ENCODE measurements at places on chromosomes 12 and 14.

- no peaks in the 10 kb centered on the region for H3K36me3 ChIP-seq
- DNase-seq: no peak
- H3K27me3 ChIP-seq: no peaks in the 10 kb centered on the region
- no peak overlapping the region for H3K27ac ChIP-seq
- H3K4me1 ChIP-seq: no peaks in the 10 kb centered on the region
Observed at GRCh38 chr12:105907982-105908381, 230.8 kb downstream of the NUAK1 start.

- H3K36me3 ChIP-seq: no peaks in the 10 kb centered on the region
- H3K27ac ChIP-seq: no peak overlapping the region
- no peaks in the 10 kb centered on the region for H3K4me1 ChIP-seq
- no peaks in the 10 kb centered on the region for H3K27me3 ChIP-seq
- H3K4me3 ChIP-seq: no peak overlapping the region
- no peak for DNase-seq
Observed at GRCh38 chr12:34291001-34291400, 268.7 kb downstream of the ALG10 start.

- no peaks in the 10 kb centered on the region for H3K4me1 ChIP-seq
- no peaks in the 10 kb centered on the region for H3K36me3 ChIP-seq
- H3K27ac ChIP-seq: peak overlapping the region; percentile 59
- no peak overlapping the region for H3K4me3 ChIP-seq
- peak; percentile 68 for DNase-seq
Observed at GRCh38 chr12:111636209-111636945, 37.3 kb upstream of the ATXN2 start.

GRCh38 chr12:116265351-116266147, 11.9 kb downstream of the MED13L start:
- H3K27me3 ChIP-seq: no peaks in the 10 kb centered on the region
- H3K4me3 ChIP-seq: no peak overlapping the region
- no peaks in the 10 kb centered on the region for H3K36me3 ChIP-seq
- no peak overlapping the region for H3K27ac ChIP-seq
- no peak for DNase-seq
- peaks cover 56% of the 10 kb centered on the region for H3K4me1 ChIP-seq

DNA sequence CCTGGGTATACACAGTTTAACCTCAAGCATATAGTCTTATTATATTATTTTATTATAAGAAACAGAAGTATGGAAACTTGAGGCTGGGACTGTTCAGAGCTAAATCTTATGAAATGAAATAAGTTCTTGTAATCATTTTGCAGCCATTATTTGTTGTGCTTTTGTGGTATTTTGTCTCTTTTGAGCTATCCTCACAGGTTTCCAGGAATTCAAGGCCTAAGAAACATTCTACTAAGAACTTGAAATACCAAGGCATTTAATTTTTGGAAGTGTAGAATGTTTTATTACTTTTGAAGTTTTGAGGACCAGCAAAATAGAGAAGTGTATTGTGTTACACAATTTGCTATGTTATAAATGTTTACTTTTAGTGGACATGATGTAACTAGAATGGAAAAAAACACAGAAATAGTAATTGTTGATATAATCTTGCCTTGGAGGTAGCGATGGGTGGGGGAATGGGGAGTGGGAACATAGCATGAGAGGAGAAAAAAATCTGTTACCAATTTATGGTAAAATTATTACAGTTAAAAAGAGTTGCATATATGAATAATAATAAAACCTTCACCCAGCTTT, 81.7 kb downstream of the CRADD start:
- DNase-seq: no peak
- H3K36me3 ChIP-seq: no peaks in the 10 kb centered on the region
- no peaks in the 10 kb centered on the region for H3K4me1 ChIP-seq
- no peak overlapping the region for H3K27ac ChIP-seq

DNA sequence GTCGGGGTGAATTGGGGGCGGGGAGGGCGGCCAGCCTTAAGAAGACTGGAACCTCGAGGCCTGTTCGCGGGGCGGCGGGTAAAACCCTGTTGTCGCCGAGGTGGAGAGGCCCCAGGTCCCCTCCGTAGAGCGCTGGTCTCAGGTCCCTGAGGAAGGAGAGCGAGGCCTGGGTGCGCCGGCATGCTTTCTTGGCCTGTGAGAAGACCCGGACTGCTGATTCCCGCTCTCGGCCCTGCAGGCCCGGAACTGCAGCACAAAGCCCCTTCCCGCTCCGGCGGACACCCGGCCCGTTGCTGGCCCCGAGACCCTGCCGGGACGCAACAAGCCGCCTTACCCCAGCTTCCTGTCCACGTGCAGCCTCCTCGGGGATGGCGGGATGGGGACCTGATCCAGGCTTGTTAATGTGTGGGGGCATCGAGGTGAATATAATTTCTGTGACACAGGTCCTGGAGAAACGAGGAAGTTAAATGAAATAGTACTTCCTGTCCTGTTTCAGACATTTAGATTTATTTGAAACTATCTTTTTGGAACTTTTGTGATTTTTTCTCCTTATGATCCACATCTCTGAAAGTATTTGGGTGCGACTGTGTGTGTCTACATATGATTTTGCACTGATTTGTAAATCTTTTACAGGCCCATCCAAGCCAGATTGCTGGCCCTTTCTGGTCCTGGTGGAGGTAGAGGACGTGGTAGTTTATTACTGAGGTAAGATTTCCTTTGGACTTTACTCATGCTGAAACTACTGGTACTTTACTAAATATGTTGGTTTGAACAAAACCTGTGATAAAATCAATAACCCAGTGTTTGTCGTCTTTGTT, 600 bp downstream of the PNN start:
- peak overlapping the region; percentile 94 for H3K27ac ChIP-seq
- peak overlapping the region; percentile 92 for H3K4me3 ChIP-seq
- peaks cover 42% of the 10 kb centered on the region for H3K36me3 ChIP-seq
- DNase-seq: no peak
- peaks cover 16% of the 10 kb centered on the region for H3K4me1 ChIP-seq
- no peaks in the 10 kb centered on the region for H3K27me3 ChIP-seq

All from ascending aorta (tissue), 2 donors.